ENCODE measurements at places on chromosomes 5 and 9. TPM values are rescaled to one million over a fixed set of nuclear protein-coding genes. Genes with fewer than 3 reads are reported as not detected.

Gene ANXA2R
- 3.7 TPM for total RNA-seq

Gene IFNK
- not detected for total RNA-seq

Gene THBS4
- 0.23 TPM for total RNA-seq

Gene SEMA5A
- not detected for total RNA-seq

Gene RAB3C
- total RNA-seq, result not detected

Measured in A549 treated with Hydrocortisone at 1 μM for 4 hours (cell line).